ENCODE measurements at places on chromosomes 11 and 22.
A peak's percentile ranks its signal among the peaks of the same experiment; 100 is the strongest.

GRCh38 chr11:22792497-22792896 lies 37.1 kb downstream of the SVIP start:
- peak; percentile 17 for DNase-seq

- no peak for DNase-seq
These were observed 39.5 kb upstream of the SLC5A12 start for GRCh38 chr11:26761361-26761809.

DNA sequence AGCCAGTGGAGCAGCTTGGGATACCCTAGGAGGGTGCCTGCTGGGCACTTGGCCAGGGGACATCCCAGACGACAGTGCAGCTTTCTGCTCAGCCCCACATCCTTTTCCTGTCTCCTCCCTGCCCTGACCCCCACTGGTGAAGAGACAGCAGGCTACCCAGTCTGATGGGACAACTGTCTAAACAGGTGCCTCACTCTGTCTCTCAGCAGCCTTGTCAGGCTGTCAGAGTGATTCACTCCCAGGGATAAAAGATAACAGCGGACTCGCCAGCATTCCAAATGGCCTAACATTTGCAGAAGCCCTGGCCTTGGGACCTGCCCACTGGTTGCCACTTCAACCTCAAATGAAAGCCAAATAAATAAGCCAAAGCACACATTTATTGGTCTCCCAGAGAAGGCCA lies 318.6 kb upstream of the PLET1 start:
- no peak for DNase-seq

DNA sequence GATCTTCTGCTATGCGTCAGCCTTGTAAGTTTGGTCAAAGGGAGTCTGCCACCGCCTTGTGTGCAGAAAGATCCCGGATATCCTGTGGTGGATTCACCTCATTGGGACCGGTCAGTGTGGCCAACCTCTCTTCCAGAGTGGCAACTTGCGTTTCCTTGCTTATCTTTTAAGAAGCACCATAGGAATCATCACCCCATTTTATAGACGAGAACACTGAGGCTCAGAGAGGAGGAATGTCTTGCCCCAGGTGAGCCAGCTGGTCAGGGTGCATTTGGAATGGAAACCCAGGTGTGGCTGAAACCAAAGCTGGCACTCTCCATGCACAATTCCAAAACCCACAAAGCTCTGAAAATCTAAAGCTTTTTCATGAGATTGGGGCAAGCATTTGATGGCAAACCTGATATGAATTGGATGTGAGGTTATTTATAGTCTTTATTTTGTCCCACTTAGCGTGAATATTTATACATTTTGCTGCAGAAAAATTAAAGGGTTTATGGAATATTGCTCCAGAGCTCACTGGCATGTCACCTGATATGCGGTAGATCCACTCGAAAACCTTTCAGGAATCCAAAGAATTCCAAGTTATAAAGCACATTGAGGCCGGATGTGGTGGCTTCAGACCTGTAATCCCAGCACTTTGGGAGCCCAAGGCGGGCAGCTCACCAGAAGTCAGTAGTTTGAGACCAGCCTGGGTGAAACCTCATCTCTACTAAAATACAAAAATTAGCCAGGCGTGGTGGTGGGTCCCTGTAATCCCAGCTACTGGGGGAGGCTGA lies 12.1 kb upstream of the EIF3D start:
- no peak for DNase-seq

GRCh38 chr11:34162493-34162820 lies 57.0 kb downstream of the NAT10 start:
- no peak for DNase-seq

DNA sequence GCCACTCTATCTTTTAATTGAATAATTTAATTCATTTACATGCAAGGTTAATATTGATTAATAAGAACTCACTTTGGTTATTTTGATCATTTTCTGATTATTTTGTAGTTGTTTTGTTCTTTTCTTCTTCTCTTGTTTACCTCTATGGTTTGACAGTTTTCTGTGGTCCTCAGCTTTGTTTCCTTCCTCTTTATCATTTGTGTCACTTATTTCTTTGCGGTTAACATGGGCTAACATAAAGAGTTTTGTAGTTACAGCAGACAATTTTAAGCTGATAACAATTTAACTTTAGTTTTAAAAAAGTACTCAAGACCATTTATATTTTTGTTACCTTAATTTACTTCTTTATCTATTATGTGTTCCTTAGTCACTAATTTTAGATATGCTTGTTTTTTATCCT lies 1032.8 kb upstream of the RAG2 start:
- no peak for DNase-seq

DNA sequence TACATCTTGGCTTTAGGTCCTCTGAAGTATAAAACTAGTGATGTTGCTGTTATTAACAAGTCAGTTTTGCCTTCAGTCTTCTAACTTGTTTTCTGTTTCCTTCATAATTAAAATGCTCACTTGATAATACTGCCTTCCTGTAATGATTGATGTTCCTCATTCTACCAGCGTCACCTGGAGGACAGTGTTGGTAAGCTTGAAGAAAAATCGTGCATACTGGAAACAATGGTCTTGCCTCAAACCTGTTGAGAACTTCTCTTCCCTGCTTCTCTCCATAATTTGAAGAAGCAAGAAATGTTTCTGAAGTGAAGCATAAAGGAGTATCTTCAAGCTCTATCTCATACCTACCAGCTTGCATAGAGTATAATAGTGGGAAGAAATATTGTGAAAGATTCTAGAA lies 3.0 kb downstream of the YWHAH start:
- DNase-seq = no peak

- DNase-seq = no peak
These were observed 110.0 kb upstream of the PAX6 start for GRCh38 chr11:31921081-31921480.

GRCh38 chr11:108496643-108497256 lies 1.4 kb downstream of the POGLUT3 start:
- no peak for DNase-seq

All from brain pericyte (primary cell).